H1 (cell line): ENCODE measurements at places on chromosomes 2 and 18. TPM values are rescaled to one million over a fixed set of nuclear protein-coding genes. Genes with fewer than 3 reads are reported as not detected.

DNA sequence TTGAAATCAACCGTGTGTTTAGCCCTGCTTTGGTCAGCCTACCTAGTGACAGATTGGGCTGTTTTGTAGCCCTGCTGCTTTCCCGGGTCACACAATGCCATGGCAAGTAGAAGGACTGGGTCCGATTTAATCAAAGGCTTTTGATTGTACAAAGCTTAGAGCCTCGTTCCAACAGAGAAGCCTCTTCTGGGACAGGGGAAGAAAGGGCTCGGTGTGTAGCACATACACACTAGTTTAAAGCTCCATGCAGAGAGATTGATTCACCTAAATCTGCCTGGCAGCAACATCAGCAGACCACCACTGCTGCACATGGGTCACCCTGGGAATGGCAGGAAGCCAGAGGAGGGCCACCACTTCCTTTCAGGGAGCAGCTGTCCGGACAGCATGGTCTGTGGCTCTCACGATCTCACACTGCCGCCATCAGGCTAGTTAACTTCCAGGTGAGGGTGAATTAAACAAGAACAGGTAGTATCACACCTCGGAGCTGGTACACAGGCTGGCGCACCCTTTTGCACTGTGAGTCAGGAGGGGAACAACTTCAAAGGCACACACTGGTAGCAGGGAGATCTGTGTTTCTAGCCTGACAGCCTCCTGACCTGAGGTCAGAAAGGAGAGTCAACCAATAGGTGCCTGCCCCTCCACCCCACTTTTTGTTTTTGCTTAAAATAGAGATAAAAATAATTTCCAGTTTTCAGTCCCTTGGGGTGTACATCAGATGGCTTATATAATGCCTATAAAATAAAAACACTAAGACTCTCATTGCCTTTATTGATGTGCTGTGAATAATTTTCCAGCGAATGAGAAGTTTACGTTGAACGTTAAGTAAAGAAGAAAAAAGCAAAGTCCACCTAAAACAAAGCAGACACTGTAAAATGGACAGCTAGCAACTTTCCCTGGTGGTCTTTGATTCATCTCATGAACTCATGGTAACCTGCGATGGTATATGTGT, 108.5 kb downstream of the CDCA7 start:
- DNase-seq = no peak

DNA sequence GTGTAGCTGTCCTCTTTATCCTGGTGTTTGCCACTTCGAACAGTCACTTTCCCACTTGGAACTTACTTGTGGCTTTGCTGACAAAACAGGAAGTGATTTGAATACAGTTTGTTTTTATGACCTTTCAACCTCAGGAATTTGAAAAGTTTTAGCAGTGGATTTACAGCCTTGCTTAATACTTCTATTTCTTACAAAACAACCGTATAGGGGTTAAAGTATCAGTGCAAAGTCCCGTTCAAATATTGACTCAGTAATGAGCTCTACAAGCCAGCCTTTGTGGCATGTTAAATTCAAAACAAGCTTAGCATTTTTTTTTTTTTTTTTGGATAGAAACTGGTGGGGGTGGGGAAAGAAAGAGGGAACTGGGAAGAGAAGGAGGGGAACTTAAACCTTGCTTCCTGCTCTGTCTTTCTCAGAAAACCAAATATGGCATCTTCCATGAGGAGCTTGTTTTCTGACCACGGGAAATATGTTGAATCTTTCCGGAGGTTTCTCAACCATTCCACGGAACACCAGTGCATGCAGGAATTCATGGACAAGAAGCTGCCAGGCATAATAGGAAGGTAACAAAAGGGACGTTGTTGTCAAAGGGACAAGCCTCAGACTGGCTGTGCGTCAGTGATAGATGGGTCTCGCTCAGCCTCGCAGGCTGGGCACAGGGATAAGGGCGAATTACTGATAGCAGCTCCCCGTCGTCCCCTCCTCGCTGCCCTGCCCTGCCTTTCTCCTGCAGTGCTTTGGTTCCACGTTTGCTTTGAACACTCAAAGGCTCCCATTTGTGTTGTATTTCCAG, at the start of gene HNMT:
HNMT (plus strand) TSS at position 408 of the 793 bp plus-strand sequence; CDS start at position 427, 19 bp downstream.
- peak; percentile 53 for DNase-seq

GRCh38 chr2:216991563-216991962, 131.7 kb upstream of the TNP1 start:
- DNase-seq = no peak

- DNase-seq = no peak
Observed at GRCh38 chr2:70241340-70241739, 7.1 kb downstream of the TIA1 start.

GRCh38 chr2:12273111-12273510, 443.6 kb upstream of the TRIB2 start:
- DNase-seq = no peak

DNA sequence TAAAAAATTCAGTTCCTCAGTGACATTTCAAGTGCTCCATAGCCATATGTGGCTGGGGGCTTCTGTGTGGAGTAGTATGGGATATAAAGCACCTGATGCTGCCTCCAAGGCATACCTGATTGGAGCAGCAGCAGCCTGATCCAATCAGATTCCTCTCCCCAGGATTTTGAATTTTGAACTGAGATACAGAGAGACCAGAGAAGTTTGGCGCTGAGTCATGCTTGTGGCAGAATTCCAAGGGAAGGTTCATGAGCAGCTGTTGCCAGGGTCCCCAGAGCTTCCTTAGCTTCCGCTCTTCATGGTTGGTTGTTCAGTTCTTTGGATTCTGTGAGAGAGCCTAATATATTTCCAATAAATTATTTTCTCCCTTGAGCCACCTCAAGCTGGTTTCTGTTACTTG, 29.0 kb upstream of the CFAP36 start:
- DNase-seq = no peak

Gene CDH2
- total RNA-seq = 53.8 and 56.5 TPM in 2 replicates

GRCh38 chr2:238966072-238966937, 118.4 kb downstream of the TWIST2 start:
- no peak for DNase-seq

- DNase-seq = no peak
Observed at GRCh38 chr18:43420950-43421349, 143.7 kb upstream of the SYT4 start.

Gene CD302
- 0.61 and 0.76 TPM in 2 replicates for total RNA-seq

- no peak for DNase-seq
Observed at GRCh38 chr18:46920653-46921052, 3.3 kb downstream of the KATNAL2 start.

GRCh38 chr2:39631718-39632117, 34.0 kb upstream of the TMEM178A start:
- DNase-seq = no peak

DNA sequence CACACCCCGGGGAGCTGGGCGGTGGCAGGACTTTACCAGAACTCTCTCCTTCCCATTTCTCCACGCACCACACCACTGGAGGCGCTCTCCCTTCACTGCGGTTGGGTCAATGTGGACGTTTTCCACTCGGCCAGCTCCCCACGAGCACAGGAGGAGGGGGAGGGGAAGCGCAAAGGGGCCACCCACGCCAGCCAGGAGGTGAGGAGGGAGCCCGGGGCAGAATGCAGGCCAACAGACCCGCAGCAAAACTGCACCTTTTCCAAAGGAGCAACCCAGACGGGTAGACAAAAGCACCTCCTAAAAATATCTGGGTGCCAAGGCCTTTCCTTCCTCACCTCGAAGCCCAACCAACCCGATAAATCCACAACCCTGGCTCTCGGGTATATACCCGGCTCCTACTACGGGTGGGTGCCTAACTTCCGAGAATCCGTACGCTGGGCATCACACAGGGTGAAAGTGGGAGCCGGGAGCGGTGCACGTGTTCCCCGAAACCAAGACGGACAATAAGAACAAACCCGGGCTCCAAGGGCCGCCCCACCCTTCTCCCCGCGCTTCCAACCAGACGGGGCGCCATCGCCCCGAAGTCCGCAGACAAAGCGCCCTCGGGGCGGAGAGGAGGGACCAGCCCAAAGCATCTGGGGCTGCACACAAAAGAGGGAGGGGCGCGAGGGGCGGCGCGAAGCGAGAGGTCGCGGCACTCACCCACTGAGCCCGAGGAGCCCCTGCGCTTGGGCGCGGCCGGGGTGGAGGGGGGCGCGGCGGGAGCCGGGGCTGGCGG, 1.0 kb downstream of the RTN4 start:
- DNase-seq = peak; percentile 82

GRCh38 chr2:199471443-199472057, 13.8 kb upstream of the SATB2 start:
- peak; percentile 94 for DNase-seq

DNA sequence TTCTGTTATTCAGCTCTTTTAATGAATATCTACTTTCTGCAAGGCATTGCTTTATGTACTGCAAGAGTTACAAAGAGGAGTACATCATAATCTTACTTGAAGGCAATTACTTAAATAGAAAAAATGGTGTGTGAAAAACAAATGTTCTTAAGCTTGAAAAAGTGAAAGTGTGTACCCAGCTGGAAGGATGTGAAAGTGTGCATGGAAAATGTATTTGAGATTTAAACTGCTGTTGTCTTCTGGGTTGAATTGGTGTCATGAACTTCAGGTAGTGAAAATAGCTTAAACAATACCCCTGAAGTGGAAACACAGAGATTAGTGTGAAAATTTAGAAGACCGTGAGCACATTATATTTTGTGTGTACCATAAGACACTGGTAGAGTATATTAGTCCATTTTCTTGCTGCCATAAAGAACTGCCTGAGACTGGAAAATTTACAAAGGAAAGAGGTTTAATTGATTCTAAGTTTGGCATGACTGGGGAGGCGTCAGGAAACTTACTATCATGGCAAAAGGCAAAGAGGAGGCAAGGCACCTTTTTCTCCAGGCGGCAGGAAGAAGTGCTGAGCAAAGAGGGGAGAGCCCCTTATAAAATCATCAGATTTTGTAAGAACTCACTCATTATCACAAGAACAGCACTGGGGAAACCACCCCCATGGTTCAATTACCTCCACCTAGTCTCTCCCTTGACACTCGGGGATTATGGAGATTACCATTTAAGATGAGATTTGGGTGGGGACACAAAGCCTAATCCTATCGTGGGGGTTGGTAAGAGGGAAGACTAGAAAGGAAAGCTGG, 38.8 kb downstream of the SCN2A start:
- DNase-seq = no peak

- no peak for DNase-seq
Observed at GRCh38 chr18:45100321-45101105, 419.8 kb downstream of the SETBP1 start.

Gene COLEC12
- 2.2 and 2.3 TPM in 2 replicates for total RNA-seq

GRCh38 chr2:62573137-62573731, 67.2 kb upstream of the TMEM17 start:
- no peak for DNase-seq

DNA sequence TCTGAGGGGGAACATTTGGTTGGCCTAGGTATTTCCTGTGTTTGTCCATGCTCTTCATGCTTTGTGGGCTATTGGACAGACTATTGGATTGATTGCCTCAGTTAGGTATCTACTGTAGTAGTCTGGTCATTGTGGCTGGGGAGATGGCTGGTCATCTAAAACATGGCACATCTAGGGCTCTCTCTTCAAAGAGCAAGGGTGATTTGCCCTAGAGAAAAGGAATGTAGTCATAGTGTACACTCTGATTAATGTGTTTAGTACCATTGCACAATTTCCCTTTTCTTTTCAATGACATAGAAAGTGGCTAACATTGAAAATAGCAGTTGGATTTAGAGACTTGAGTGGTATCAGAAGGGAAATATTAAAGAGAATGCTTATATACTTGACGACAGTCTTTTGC, 114.3 kb downstream of the LCLAT1 start:
- DNase-seq = no peak

DNA sequence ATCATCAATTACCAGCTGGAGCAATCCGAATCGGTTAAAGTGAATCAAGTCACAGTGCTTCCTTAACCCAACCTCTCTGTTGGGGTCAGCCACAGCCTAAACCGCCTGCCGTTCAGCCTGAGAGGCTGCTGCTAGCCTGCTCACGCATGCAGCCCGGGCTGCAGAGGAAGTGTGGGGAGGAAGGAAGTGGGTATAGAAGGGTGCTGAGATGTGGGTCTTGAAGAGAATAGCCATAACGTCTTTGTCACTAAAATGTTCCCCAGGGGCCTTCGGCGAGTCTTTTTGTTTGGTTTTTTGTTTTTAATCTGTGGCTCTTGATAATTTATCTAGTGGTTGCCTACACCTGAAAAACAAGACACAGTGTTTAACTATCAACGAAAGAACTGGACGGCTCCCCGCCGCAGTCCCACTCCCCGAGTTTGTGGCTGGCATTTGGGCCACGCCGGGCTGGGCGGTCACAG, 496 bp upstream of the ITGA4 start:
- DNase-seq = peak; percentile 59

Gene FMNL2
- total RNA-seq = 45.1 and 45.9 TPM in 2 replicates

- DNase-seq = no peak
Observed at GRCh38 chr2:114926303-114926702, 483.9 kb downstream of the DPP10 start.

GRCh38 chr2:16198166-16198912, 258.0 kb downstream of the MYCN start:
- DNase-seq = no peak

- no peak for DNase-seq
Observed at GRCh38 chr2:69582582-69583176, 60.9 kb downstream of the AAK1 start.

- no peak for DNase-seq
Observed at GRCh38 chr18:10928011-10928771, 221.2 kb downstream of the PIEZO2 start.

Gene NTSR2
- total RNA-seq = not detected in 2 replicates

GRCh38 chr2:170929686-170930050, 615 bp downstream of the GORASP2 start:
- DNase-seq = peak; percentile 78

GRCh38 chr2:101816598-101816997, 119.1 kb downstream of the MAP4K4 start:
- DNase-seq = no peak

GRCh38 chr2:165311949-165312348, 72.7 kb downstream of the SCN2A start:
- no peak for DNase-seq

GRCh38 chr2:56519806-56520205, 336.0 kb downstream of the CCDC85A start:
- DNase-seq = no peak
